ENCODE measurements at places on chromosomes 16 and 17. TPM values are rescaled to one million over a fixed set of nuclear protein-coding genes. Genes with fewer than 3 reads are reported as not detected.

The TPSB2 gene
- not detected for total RNA-seq

The EXOC3L1 gene
- not detected for total RNA-seq

The VTN gene
- 0.23 TPM for total RNA-seq

The TNFRSF12A gene
- total RNA-seq: 11.6 TPM

The TNK1 gene
- 4.0 TPM for total RNA-seq

The AANAT gene
- total RNA-seq: 0.18 TPM

The DNAAF8 gene
- 0.11 TPM for total RNA-seq

The ZFP3 gene
- 1.9 TPM for total RNA-seq

The HBM gene
- total RNA-seq: not detected

GRCh38 chr17:19333736-19334290 lies 28.7 kb downstream of the B9D1 start:
- no peak for DNase-seq
- H3K27ac ChIP-seq: no peak overlapping the region
- H3K27me3 ChIP-seq: peaks cover 2% of the 10 kb centered on the region
- peaks cover 3% of the 10 kb centered on the region for H3K4me1 ChIP-seq
- H3K4me3 ChIP-seq: no peak overlapping the region

GRCh38 chr16:81469710-81470535 lies 25.3 kb downstream of the CMIP start:
- peak overlapping the region; percentile 84 for H3K27ac ChIP-seq
- H3K36me3 ChIP-seq: peaks cover 30% of the 10 kb centered on the region
- no peaks in the 10 kb centered on the region for H3K27me3 ChIP-seq
- peak overlapping the region; percentile 68 for H3K4me3 ChIP-seq

- peak overlapping the region; percentile 91 for H3K27ac ChIP-seq
- DNase-seq: no peak
- H3K36me3 ChIP-seq: peaks cover 84% of the 10 kb centered on the region
- H3K4me1 ChIP-seq: peaks cover 95% of the 10 kb centered on the region
Observed at GRCh38 chr16:27242868-27243590, 25.5 kb downstream of the NSMCE1 start.

DNA sequence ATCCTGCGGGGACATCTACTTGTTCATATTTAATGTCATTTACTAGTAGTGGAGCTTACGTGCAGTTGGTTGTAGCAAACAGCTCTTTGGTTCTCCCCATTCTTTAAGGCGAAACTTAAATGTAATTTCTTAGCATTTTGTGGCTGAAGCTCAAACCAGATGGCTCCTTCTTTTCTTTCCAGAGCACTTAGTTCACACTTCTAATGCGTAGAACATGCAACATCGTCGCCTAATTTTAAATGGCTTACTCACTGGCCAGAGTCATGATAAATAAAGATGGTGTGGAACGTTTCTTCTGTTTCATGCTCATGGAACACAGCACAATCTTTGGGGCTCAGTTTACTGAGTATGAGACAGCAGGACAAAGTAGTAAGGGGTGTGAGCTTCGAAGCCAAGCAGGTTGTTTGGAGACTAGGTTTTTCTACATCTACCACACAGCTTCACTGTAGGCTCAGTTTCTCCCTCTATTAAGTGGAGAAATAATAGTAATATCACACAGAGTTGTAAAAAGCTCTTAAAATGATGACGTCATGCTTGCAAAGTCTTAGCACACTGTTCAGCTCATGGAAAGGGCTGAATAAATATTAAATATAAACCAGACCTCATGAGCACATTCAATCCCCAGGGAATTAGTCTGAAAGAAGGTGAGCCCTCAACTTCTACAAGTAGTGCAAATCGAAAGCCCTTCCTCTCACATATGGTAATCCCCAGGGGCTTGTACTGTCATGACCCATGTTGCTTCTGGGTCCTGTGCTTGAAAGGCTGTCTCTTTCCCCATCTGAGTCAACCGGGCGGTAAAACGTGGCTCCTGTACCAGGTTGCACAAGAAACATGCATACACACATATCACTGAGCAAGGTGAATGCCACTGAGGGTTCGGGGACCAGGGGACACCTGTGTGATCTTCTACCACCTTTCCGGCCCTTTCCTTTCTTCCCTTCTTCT lies 384.3 kb downstream of the CDH13 start:
- no peak overlapping the region for H3K27ac ChIP-seq
- H3K4me3 ChIP-seq: no peak overlapping the region
- H3K36me3 ChIP-seq: no peaks in the 10 kb centered on the region

GRCh38 chr16:66289051-66289680 lies 77.3 kb upstream of the CDH5 start:
- DNase-seq: no peak
- no peaks in the 10 kb centered on the region for H3K4me1 ChIP-seq
- no peak overlapping the region for H3K27ac ChIP-seq
- no peaks in the 10 kb centered on the region for H3K36me3 ChIP-seq
- H3K27me3 ChIP-seq: peaks cover 4% of the 10 kb centered on the region

DNA sequence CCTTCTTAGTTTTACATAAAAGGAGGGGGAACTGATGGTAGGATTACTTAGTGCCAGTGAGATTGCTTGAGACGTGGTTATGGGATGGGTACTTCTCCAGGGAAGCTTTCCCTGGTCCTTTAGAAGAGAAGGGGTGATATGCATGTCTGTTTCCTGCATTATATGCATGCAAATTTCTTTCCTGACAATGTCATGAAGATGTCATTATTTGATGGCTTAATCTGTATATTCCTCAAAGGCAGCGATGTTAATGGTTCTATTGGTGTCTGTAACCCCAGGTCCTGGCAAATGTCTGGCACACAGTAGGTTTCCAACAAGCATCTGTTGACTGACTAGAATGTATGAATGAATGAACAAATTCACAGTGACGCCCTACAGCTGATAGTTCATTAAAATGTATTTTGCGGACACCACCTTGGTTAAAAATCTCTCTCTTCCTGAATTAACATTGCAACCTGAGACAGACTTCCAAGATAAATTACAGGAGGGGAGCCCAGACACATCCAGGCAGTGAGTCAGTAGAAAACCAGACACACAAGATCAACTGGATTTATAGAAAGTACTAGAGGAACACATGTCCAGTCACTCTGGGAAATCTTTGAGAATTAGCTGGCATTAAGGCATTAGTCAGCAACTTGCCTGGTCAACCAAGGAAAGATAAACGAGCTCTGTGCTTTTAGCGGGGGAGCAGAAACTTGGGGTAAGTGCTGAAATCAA lies 293.4 kb downstream of the XYLT1 start:
- H3K27ac ChIP-seq: no peak overlapping the region
- H3K36me3 ChIP-seq: peaks cover 41% of the 10 kb centered on the region
- DNase-seq: no peak
- H3K4me1 ChIP-seq: peaks cover 13% of the 10 kb centered on the region
- no peak overlapping the region for H3K4me3 ChIP-seq

DNA sequence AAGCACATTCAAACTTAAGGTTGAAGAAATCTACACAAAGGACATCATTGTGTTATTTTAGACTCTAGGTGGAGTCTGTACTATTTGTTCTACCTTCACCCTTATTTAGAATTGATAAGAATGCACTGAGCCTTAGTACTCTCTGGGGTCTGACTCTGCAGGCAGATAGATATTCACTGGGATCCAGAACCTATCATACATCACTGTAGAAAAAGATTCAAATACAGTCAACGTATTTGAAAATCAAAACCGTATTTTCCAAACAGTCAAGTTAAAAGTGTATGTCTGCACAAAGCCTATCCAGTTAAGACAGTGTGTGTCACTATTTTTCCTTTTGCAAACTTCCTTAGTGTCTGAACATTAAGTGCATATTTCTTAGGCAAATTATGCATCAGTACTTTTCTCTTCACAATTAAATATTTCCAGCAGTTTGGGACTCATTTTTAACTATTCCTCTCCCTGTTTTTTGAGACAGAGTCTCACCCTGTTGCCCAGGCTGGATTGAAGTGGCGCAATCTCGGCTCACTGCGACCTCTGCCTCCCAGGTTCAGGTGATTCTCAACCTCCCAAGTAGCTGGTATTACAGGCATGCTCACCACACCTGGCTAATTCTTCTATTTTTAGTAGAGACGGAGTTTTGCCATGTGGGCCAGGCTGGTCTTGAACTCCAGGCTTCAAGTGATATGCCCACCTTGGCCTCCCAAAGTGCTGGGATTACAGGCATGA lies 22.3 kb downstream of the MOSMO start:
- H3K4me3 ChIP-seq: no peak overlapping the region
- no peak overlapping the region for H3K27ac ChIP-seq
- DNase-seq: no peak
- H3K36me3 ChIP-seq: peaks cover 34% of the 10 kb centered on the region

DNA sequence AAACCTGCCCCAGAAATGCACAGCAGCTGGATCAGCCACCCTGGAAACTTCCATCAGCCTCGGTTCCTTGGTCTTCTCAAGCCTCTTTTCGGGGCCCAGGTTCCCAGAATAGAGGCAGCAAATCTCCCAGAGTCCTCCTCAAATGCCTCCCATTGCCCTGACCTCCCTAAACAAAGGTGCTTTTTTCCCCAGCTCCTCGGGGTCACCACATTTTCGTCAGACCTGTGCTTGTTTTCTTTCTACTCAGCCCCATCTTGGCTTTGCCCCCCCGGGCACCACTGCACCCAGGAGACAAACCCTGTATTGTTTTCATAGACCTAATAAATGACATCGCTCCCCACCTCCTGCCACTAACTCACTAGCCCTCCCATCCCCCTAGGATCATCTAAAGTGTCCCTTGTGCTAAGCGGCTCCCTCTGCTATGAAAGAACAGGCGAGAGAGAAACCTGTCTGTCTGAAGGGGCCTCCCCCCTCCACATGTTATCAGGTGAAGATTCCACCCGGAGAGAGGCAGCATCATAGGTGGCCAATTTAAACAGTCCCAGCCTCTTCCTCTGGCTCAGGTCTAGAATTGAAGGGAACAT lies 451.1 kb downstream of the SOX9 start:
- DNase-seq: no peak
- H3K36me3 ChIP-seq: no peaks in the 10 kb centered on the region
- no peak overlapping the region for H3K4me3 ChIP-seq
- peaks cover 10% of the 10 kb centered on the region for H3K27me3 ChIP-seq
- H3K4me1 ChIP-seq: no peaks in the 10 kb centered on the region
- H3K27ac ChIP-seq: no peak overlapping the region

DNA sequence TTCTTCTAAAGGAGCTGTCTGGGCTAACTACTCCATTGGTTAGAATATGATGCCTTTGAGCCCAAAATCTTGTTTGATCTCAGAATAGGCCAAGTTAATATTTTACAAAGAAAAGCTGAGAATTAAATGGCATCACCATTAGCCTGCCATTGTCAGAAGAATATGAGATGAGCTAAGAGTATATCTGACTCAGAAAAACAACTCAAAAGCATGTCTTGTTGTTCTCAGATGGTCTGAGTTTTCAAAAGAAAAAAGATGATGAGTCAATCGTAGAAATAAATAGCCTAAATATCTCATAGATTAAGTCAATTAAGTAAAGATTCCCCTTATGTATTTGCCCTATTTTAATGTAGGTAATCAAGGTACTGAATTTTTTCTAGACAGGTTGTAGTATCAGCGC lies 197.1 kb upstream of the TBX2 start:
- H3K27ac ChIP-seq: no peak overlapping the region
- H3K27me3 ChIP-seq: no peaks in the 10 kb centered on the region
- no peaks in the 10 kb centered on the region for H3K36me3 ChIP-seq
- peaks cover 2% of the 10 kb centered on the region for H3K4me1 ChIP-seq

DNA sequence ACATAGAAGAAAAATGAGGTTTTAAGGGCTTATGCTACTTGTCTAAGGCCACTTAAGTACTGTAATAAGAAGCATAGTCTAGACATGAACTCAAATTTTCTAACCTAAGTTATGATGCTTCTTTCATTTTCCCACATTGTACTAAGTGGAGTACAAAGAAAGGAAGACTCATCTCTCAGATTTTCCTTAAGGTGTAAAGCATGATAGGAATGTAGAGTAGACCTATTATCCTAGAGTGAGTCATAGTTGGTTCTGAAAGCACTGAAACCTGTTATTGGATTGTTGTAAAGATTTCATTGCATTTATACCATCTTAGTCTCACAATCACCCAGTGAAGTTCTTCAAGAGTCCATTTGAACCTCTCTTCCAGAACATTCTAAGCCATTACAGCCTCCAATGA lies 343.8 kb downstream of the TOX3 start:
- no peaks in the 10 kb centered on the region for H3K36me3 ChIP-seq
- no peak overlapping the region for H3K27ac ChIP-seq
- DNase-seq: no peak
- no peaks in the 10 kb centered on the region for H3K4me1 ChIP-seq

DNA sequence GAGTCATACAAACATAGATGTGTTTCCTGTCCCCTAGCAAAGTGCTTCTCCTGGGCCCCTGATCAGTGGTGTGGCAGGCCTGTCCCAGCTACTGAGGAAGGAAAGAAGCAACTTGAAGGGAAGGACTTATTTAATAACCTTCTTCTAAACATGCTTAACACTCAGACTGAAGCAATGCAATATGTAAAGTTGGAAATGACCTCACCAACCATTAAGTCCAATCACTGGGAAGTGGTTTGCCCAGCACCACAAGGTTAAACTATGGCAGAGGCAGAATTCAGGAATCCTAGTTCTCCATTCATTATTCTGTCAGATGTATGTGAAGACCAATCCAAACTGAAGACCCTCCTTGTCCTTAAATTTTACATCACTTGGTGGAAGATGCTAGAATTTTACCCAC lies 39.1 kb downstream of the CENPV start:
- H3K27me3 ChIP-seq: no peaks in the 10 kb centered on the region
- DNase-seq: no peak
- no peak overlapping the region for H3K27ac ChIP-seq
- H3K4me3 ChIP-seq: no peak overlapping the region
- peaks cover 5% of the 10 kb centered on the region for H3K4me1 ChIP-seq

- H3K4me1 ChIP-seq: peaks cover 30% of the 10 kb centered on the region
- no peaks in the 10 kb centered on the region for H3K27me3 ChIP-seq
- peak within 1 kb of the TSS; percentile 99 for H3K4me3 ChIP-seq
Observed at GRCh38 chr17:5419959-5420653, at the start of gene RPAIN. Gene RPAIN (plus strand): TSS chr17:5420182. CDS start chr17:5420211, 29 bp downstream.

DNA sequence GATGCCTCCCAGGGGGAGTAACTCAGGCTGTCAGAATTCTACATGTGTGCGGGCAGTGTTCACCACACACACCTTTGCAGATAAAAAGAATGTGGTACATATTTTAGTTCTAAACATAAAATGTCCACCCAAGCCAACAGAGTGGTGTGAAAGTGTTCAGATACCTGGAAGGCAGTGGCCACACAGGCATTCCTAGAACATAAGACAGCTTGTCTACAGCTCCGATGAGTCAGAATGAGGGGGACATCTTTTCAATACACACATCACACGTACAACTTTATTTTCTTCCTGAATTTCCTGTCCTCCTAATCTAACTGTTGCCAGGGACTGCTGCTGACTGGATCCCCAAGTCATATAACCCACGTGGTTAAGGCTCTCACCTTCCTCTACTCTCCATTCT lies 142.3 kb downstream of the ZFHX3 start:
- no peak overlapping the region for H3K4me3 ChIP-seq
- H3K36me3 ChIP-seq: no peaks in the 10 kb centered on the region
- no peak for DNase-seq
- H3K27me3 ChIP-seq: peaks cover 4% of the 10 kb centered on the region
- H3K4me1 ChIP-seq: no peaks in the 10 kb centered on the region
- H3K27ac ChIP-seq: no peak overlapping the region

DNA sequence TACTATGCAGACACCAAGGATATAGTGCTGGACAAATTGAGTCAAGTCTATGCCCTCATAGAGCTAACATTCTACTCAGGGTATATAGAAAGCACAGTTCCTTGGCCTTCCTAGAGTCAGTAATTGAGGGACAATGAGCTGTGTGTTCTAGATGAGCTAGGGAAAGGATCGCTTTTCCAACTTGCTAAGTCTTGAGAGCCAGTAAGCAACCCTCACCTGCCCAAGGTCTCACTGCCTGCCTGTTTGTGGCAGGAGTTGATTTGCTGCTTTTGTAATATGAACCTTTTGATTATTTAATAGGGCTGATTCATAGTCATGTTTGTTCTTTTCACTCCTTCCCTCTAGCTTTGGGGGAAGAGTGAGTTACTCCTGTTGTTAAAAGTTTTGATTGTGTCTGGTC lies 6.5 kb downstream of the DDX42 start:
- H3K4me3 ChIP-seq: no peak overlapping the region
- H3K36me3 ChIP-seq: peaks cover 59% of the 10 kb centered on the region
- DNase-seq: no peak
- no peaks in the 10 kb centered on the region for H3K27me3 ChIP-seq
